ENCODE measurements at places on chromosomes 4 and X.

DNA sequence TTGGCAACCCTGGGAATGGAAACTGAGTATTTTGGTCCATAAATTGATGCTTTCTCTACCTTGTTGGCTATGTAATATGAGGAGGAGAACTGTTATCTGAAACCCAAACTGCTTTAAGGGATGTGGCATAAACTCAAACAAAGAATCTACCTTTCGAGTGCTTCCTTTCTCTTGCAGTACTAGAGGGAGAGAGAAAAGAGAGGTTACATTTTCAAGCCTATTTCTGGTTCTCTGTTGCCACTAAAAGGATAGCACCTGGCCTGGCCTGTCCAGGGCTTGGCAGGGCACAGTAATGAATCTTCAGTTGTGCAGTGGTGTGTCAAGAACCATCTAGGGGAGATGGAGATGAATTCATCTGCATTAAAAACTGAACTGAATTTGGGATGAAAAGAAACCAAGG lies 308.6 kb downstream of the PTTG2 start:
- DNase-seq: no peak

GRCh38 chr4:54784161-54784671 lies 126.5 kb downstream of the KIT start:
- no peak for DNase-seq

- peak; percentile 25 for DNase-seq
Measured at GRCh38 chr4:165207016-165207430, 338 bp upstream of the KLHL2 start.

DNA sequence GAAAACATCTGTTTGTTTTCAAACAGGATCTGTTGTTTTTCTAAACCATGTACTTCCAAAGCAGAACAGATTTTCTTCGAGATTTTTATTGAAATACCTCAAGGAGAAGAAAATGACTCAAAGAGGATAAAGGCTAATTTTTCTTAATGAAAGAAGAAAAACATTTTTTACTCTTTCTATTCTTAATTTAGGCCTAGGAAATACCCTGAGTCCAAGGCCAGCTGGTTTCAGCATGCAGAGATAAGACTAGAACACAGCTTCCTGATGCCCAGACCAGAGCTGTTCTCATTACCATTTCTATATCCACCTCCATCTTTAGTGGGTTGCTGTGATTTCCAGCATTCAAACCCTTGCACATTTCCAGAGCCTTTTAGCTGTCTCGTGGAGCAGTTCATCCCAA lies 18.3 kb downstream of the GAB1 start:
- no peak for DNase-seq

DNA sequence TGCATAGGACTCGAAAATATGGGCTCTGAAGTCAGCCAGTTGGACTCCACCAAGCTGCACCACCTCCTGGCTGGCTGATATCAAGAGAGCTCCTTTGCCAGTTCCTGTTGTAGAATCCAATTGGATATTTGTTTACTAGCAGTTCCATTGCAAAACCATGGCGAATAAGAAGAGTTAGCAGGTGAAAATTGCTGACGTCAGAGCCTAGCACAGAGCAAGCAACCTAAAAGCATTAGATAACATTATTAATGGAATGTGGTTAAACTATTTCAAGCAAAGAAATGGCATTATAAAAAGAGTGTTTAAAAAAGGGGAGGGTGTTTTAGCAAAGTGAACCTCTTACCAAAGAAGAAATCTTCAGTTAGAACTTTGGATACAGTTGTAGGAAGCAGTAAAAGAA lies 1816.3 kb upstream of the TENM3 start:
- no peak for DNase-seq

GRCh38 chr4:36264207-36264826 lies 17.1 kb upstream of the DTHD1 start:
- DNase-seq: no peak

- no peak for DNase-seq
Measured at GRCh38 chr4:118765399-118765798, 70.5 kb downstream of the SEC24D start.

GRCh38 chrX:130726661-130727060 lies 176.3 kb downstream of the ENOX2 start:
- DNase-seq: no peak

DNA sequence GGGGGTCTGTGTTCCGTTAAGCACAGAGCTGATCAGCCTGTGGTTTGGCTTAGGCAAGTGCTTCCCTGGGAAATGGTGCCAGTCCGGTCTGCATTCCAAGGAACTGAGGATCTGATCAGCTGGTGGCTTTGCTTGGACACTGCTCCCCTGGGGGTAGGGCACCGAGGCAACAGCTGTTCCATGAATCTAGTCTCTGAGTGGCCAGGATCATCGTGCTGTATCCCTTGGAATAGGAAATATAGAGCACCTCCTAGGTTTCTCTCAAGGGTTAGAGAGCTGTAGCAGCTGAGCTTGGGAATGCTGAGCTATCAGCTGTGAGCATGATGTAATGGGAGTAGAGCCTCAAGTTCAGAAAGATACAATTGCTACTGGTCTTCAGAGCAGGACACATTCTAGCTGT lies 863.9 kb downstream of the RAPGEF2 start:
- DNase-seq: no peak

- DNase-seq: no peak
Measured at GRCh38 chrX:22078117-22078516, 46.0 kb downstream of the PHEX start.

GRCh38 chr4:8205241-8205707 lies 6.2 kb downstream of the SH3TC1 start:
- no peak for DNase-seq

DNA sequence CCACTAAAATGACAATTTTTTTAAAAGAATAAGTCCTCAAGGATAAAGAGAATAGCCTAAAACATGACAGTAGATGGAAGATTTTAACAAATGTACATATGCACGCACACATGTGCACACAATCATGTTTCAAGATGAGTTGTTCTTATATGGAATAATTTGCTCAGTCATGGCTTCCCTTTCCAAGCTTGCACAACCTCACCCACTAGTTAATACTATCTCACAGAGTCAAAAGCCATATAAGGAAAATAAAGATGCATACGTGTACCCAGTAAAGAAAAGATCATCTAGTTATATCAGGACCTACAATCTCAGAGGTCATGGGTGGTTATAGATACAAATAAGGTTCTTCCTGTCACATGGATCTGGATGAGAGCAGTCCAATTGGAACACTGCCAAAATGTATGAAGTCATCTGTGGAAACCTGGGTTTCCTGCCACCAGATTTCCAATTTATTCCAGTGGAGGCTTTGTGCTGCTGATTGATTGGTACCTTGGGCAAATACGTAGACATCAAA lies 56.1 kb downstream of the FAM13A start:
- DNase-seq: no peak

GRCh38 chr4:70313736-70314135 lies 21.0 kb upstream of the CABS1 start:
- DNase-seq: no peak

GRCh38 chr4:165345666-165346417 lies 18.4 kb downstream of the MSMO1 start:
- no peak for DNase-seq

GRCh38 chr4:2284934-2285612 lies 23.2 kb upstream of the MXD4 start:
- no peak for DNase-seq

DNA sequence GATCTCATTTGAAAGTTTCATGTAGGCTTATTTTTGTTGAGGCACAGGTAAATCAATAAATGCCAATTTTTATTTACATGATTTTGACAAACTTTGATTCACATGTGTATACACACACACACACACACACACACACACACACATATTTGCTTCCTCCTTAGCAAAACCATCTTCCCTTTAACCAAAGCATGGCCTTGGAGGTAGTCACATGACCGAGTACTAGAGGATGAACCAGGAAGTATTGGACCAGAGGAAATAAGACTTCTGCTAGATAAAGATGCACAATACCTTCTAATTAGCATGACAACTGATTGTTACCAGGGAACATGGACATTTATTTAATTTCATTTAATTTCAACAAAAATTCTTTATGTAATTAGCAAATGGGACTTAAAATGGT lies 23.4 kb upstream of the CFAP299 start:
- no peak for DNase-seq

- DNase-seq: no peak
Measured at GRCh38 chr4:47801481-47802002, 36.3 kb downstream of the CORIN start.
